ENCODE measurements at places on chromosomes 6 and 20.

GRCh38 chr20:48995589-48995988 is 50.5 kb upstream of the CSE1L start:
- no peak for DNase-seq

DNA sequence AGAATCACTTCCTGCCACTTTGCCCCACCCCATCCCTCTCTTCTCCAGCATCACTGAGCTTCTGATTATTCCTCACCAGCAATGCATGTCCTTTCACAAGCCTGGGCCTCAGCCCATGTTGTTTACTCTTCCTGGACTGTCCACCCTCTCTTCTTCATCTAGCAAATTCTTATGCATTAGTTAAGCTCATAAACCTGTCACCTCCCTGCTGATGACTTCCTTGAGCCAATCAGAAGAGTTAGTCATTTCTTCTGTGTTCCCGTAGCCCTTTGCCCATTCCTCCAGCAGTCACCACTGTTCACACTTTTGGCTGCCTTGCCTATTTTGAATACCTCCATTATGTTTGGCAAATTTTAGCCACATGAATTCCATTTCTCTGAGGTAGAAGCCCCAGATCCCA is 4.1 kb upstream of the CRYBG1 start:
- DNase-seq: no peak

GRCh38 chr6:16514249-16514648 is 247.0 kb downstream of the ATXN1 start:
- peak; percentile 72 for DNase-seq

DNA sequence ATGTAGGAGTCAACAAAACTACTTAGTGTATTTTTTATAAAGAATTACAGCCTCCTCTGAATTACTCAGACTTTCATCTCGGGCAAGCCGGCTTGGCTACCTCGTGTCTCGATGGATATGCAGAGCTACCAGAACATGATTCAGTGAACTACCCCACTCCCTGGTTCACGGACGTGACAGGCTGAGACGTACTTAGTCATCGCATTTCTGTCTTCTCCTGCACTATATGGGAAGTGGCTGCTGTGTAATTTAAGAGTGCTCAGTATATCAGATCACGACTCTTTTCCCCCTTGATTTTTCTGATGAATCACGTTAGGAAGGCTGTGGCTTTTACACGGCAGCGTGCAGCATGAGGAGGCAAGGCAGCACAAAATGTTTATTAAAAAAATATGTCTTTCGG is 302.7 kb upstream of the ZFP64 start:
- no peak for DNase-seq

DNA sequence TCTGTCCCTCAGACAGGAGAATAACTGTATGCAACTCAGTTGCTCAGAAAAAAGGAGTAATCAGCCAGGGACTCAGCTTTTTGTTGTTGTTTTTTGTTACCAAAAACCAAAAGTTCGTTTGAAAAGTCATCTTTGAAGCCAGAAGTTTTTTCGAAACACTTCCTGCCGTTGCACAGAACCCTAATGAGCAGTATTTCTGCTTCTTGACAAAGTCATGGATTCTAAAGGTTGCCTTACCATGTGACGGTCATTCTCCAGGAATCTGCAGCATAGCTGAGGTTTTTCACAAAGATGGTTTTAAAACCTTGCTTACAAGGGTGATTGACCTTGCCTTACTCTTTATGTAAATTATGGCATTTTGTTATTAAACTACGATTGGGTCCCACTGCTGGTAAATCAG is 1.9 kb downstream of the RAB32 start:
- no peak for DNase-seq

DNA sequence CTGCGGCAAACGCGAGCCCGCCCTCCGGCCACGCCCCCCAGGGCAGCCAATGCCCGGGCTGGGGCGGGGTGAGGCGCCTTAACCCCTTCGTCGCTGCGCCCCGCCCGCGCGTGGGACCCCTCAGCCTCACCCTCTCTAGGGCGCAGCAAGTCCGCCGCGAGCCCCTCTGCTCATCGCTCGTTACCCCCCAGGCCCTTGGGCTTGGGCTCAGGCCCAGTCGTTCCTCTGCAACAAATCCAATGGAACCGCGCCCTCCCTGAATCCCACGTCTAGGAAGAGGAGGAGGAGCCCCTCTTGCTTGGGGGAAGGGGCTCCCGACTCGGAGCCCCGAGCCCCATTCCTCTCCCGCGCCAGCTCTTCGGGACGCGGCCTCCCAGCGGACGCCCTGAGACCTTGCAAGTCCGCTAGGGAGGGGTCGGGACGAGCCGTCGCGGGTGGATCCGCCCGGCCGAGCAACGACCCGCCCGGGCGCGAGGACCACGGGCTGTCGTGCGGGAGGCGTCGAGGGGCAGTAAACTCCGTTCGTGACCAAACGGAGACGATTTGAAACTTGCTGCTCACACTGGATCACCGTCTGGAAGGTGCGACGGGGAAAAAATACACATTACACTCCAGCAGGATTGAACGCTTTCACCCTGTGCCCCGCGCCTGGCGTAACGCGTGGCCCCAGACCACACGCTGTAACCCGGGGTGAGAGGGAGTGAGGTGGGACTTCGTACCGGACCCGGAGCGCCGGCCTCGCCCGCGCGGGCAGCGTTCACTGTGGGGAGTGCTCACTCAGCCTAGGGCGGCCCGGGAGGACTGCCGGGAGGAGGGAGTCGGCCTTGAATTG is 477 bp upstream of the LZTS3 start:
- DNase-seq: peak; percentile 95

- DNase-seq: no peak
Measured at GRCh38 chr6:156718647-156719394, 58.4 kb upstream of the ARID1B start.

DNA sequence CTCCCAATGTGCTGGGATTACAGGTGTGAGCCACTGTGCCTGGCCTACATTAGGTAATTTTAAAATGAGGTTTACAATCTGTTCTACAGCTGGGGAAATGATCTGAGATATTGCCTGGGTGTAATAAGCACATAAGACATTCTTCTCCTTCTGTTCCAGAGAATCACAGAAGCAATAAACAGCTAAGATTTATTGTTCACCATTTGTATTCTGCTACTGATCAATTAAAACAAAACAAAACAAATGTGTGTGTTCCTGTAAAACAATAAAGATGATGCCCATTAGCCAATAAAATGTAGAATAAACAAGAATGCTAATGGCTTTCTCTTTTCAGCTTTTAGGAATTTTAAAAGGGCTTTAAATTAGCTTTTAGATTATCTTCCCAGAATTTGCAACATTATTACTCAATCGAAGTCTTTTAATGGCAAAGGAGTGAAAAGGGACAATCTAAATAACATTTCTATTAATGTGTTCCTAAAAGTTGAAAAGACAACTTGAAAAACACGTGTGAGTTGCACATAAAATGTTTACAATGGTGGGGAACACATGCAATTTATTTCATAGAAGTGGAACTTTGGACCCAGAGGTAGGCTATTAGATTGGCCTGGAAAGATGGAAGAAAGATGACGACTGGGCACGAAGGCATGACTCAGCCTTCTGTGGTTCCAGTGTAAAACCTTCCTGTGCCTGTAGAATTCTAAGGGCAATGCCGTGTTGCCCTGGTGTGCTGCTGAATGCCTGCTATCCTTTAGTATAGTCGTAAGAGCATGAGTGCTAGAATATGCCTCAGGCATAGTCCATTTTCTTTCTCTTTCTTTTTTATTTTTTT is 29.0 kb upstream of the DEK start:
- no peak for DNase-seq

- no peak for DNase-seq
Measured at GRCh38 chr20:5586720-5587119, 163.5 kb upstream of the SHLD1 start.

GRCh38 chr6:47701363-47701762 is 3.0 kb downstream of the ADGRF4 start:
- no peak for DNase-seq

DNA sequence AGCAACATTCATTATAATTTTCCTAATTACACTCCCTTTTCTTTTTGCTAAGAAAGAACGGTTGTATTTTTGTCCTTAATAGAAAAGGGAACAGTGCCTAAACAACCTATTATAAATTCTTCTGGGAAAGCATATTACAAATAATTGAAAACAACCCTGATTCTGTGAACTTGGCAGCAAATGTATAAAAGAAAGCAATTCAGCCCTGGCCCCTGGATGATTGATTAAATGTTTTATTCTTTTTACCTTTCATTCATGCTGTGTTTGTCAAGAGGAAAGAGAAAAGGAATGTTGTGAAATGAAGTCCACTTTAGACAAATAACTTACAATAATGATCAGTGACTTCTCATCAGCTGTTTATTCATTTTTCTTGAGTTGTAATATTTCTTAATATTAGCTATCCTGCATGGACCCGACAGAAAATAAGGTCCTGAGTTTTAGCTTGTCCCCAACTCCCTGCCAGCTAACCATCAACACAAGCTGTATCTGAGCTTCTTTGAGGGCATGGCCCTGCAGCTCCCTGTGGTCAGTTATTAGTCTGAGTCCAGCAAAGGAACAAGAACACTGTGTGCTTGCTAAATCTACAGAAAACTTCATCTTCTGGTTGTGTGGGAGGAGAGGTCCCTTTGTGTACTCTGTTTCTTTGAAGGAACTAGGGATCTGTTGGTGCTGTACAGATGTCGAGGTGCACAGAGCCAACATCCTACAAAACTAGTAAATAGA is 248.2 kb downstream of the LAMA2 start:
- DNase-seq: no peak

GRCh38 chr6:36692861-36693702 is 4.5 kb upstream of the RAB44 start:
- no peak for DNase-seq

- no peak for DNase-seq
Measured at GRCh38 chr6:79240509-79240908, 6.0 kb upstream of the HMGN3 start.

- DNase-seq: no peak
Measured at GRCh38 chr6:54206510-54206909, 95.3 kb downstream of the MLIP start.

GRCh38 chr6:396126-396520 is 4.6 kb downstream of the IRF4 start:
- DNase-seq: no peak

GRCh38 chr20:11918981-11919380 is 1.3 kb downstream of the BTBD3 start:
- DNase-seq: no peak
